ENCODE measurements at places on chromosomes 11 and 22.
A peak's percentile ranks its signal among the peaks of the same experiment; 100 is the strongest.

DNA sequence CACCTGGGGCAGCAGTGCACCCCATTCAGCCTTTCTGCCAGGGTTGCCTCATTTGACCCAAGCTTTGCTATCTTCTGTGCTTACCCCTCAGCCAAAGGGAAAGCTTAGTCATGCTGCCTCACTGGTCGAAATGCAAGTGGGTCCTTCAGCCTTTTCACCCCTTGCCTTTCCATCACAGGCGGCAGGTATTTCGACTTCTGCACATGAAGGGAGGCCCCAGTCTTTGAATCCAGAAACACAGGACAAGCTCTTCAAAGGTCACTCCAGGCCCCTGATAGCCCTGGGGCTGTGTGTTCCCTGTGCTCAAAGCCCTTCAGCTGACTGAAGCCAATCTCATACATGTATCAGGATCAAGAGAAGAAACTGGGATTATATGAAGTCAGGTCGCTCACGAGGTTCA is 129.7 kb downstream of the SNX19 start:
- no peak for DNase-seq

- DNase-seq = no peak
These were observed 111.5 kb downstream of the RPL27A start for GRCh38 chr11:8794126-8794525.

DNA sequence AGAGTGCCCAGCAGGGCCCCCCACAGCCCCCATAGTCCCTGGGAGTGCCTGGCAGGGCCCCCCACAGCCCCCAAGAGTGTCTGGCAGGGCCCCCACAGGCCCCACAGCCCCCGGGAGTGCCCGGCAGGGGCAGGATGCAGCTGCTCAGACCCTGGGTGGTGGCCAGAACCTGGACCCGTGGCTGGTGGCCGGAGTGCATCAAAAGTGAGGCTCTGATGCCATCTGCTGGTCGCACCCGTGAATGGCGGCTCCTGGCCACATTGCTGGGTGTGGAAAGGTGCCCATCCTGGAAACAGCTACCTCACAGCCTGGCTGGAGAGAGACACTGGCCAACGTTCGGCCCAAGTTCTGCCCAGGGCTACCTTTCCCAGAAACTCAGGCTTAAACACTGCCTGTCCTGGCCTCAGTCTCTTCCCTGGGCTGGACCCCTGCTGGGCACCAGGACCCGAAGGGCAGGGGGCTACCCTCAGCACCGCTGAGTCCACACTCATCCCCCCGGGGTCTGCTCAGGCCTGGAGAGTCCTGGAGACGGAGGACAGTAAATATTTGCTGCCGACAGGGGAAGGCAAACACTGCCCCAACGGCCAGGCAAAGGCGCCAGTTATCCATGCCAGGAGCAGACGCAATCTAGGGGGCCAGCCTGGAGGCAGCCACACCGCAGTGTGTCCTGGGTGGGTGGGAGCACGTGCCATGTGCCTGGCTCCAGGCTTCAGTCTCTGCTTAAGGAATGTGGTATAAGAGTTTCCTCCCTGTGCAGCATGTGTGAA is 4.4 kb downstream of the INS start:
- peak; percentile 62 for DNase-seq

- DNase-seq = no peak
These were observed 53.8 kb downstream of the DENND5A start for GRCh38 chr11:9211322-9211721.

DNA sequence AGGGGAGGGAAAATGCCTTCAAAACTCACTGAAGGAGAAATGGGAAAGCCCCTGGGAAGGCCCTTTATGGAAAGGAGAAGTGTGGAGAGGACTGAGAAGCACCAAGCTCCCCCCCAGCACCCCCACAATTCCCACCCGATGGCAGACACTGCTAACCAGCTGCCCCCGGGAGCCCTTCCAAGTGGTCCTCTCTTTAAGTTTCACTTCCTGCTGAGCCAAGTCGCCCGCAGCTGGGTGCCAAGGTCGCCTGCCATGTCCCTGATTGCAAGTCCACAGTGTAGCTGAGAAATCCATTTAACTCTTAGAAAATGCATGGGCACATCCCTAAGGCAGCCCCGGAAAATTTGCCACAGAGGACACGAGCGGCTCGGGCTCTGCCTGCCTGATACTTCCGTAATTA is 68.2 kb downstream of the GALNT18 start:
- no peak for DNase-seq

- no peak for DNase-seq
These were observed 3.9 kb downstream of the SCARF2 start for GRCh38 chr22:20433686-20434241.

DNA sequence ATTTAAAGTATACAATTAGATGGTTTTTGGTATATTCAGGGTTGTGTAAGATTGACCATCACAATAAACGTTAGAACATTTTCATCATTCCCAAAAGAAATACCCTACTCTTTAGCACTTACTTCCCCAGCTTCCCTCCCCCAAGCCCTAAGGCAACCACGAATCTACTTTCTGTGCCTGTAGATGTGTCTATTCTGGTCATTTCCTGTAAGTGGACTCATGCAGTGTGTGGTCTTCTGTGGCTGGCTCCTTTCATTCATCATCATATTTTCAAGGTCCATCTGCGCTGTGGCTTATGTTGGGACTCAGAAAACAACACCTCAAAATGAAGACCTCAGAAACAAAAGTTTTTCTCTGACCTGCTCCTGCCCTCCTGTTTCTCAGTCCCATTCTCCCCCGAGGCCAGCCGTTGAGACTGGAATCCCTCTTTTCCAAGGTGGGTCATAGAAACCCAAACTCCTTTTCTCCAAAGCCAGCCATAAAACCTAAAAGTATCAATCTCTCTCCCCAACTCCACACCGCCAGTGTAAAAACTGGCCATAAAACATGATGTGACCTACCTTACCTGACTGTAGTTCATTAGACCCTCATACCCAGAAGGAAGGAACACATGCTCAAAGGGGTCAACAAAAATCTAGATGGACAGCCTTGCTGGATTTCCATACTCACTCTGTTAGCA is 12.9 kb upstream of the TMPRSS13 start:
- DNase-seq = no peak

DNA sequence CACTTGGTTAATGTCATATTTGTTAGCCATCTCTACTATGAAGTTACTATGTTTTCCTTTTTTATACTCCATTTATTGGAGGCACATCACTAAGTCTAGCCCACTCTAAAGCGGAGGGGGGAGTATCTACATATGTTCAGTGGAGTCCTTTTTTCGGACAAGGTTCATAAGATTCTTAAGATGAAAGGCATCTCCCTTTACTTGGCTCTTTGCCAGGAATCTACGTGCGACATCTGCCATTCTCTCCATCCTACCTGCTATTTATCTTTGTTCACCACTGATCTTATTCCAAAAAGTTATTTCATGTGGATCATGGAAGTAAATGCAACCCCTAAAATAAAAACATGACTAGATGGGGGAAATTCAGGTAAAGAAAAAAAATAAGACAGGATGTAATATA is 77.4 kb upstream of the YWHAH start:
- DNase-seq = no peak

GRCh38 chr22:39381009-39381755 is 18.4 kb upstream of the TAB1 start:
- no peak for DNase-seq

GRCh38 chr11:43567396-43567975 is 113.1 kb upstream of the HSD17B12 start:
- no peak for DNase-seq

Measured in brain microvascular endothelial cell (primary cell).